ENCODE measurements at places on chromosomes 7 and 10.

- DNase-seq: no peak
These were observed 37.1 kb downstream of the ELMO1 start for GRCh38 chr7:37411444-37412034.

GRCh38 chr7:415646-416525, 103.8 kb downstream of the PDGFA start:
- DNase-seq: no peak

DNA sequence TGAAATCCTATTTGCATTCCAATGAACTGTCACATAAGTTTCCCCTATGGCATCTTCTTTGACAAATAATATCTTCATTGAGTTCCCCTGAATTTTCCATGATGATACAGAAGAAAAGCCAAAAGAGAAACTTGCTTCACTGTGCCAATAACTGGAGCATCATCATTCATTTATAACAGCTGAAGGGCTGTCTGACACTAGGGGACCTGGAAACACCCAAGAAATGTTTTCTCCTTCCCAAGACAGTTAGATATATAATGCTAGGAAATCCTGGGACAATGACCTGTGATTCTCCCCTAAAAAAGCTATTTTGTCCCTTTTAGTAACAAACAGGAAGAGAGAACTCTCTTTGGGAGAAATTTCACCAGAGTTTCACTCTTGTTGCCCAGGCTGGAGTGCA, 133.6 kb downstream of the SEMA3C start:
- no peak for DNase-seq

DNA sequence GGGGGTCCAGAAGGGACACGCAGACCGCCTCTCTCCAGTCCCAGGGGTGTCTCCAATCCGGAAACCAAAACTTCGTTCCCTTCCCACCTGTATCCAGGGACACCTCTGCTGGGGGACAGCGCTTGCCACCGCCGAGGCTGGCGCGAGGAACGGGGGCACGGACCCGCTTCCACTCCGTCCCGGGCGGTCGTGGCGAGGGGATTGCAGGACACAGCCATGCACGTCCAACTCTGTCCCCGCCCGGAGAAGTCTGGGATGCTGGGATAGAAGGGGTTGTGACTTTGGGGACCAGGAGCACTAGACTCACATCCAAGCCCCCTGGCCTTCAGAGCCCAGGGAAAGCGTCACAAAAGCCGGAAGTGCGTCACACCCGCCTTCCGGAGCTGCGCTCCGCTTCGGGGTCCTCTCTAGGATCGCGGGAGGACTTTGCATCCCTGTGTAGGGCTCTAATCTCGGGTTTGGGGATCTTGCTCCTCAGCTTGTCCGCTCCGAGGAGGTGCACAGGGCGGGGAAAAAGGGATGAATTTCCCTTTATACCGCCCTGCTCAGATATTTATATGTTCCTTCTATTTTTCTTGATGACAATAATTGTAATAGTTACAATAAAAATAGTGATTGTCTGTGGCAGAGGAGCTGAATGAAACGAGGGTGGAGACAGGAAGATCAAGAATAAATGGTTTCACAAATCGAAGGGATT, at the start of gene FAM200A:
FAM200A (minus strand) TSS at position 348 of the 697 bp plus-strand sequence. CDS start 3,707 bp downstream, outside the sequence.
- DNase-seq: peak; percentile 15

DNA sequence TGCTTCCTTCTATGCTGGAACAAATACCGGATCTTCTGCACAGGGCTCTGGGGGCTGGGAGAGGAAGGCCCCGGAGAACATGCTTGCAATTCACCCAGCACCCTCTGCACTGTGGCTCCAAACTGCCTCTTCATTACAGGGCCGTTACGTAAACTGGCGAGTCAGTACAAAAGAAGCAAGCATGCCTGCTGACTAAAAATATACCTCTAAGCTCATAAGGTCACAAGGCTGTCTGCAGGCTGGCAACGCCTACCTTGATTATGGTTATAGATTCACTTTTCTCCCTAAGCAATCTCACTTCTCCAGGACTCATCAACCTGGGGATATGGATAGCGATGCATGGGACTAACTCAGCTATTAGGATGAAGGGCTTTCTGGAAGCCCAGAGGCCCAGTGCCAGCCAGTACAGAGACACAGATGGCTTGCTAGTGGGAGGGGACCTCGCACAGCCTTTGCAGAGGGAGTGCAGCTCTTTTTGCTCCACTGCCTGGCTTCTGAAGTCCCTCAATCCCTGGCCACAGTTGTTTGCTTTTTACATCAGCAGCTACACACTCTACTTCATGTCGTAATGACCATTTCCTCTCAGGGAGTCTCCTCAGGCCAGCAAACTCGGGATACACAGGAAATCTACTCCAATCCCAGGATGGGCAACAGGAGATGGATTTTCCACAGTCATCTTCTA, 96.1 kb downstream of the SH3PXD2A start:
- DNase-seq: peak; percentile 54

GRCh38 chr7:42720991-42721796, 190.7 kb downstream of the C7orf25 start:
- DNase-seq: no peak

GRCh38 chr7:108034586-108034985, 31.6 kb upstream of the LAMB1 start:
- DNase-seq: no peak

GRCh38 chr7:127741764-127742375, 89.9 kb downstream of the SND1 start:
- no peak for DNase-seq

DNA sequence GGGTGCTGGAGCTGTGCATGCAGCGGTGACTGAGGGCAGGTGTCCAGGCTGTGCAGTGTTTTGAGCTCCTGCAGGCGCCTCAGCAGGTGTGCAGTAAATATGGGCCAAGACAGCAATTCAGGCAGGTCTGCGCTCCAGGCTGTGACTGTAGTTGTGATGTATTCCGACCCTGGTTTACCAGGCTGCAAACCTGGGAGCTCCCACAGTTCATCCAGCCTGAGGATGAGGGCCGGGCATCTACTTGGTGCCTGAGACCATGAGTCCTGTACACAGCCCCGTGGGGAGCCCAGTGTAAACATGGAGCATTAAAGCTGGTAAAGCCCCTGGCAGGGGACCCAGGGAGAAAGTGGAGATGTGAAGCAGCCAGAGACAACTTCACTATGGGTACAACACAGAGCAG, 82.8 kb downstream of the VOPP1 start:
- no peak for DNase-seq

DNA sequence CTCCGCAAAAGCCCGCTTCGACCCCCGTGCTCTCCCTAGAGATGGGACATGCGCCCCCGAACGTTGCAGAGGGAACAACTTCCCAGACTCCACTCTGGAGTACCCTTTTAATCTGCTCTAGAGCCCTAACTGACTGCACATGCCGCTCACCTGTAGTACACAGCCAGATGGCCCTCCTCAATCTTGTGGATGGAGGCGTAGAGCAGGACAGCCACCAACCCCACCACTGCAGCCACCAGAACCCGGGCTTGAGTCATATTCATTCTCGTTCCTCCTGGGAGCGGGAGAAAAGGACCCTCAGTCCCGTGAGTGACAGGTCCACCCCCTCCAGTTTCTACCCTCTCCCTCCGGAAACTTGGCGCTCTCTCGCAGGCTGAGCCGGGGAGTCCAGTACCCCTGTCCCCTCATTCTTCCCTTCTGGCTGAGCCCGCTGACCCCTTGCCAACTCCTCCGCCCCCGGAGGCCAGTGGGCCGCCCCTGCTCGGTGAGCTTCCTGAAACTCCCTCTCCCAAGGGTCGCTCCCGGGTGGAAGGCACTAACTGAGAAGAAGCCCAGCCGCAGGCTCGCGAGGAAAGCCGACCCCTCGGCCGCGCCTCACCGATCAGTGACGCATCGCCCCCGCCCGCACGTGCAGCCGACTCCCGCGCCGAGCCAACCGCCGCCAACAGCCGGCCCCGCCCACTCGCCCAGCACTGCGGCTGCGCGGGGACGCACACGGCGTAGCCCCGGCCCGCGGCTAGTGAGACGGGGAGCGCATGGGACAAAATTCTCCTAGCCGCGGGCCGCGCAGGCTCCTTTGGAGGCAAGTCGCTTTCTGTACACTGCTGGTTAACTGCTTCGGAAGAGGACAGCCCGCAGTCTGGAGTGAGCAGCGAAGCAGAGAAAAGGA, at the start of gene ERLIN1:
ERLIN1 (minus strand) TSS at position 666 of the 889 bp plus-strand sequence; CDS start at position 263, 403 bp downstream.
- DNase-seq: peak; percentile 44

- no peak for DNase-seq
These were observed 213.0 kb downstream of the BAMBI start for GRCh38 chr10:28890121-28890950.

GRCh38 chr10:124745673-124746072, 1.5 kb upstream of the FAM53B start:
- DNase-seq: no peak

- no peak for DNase-seq
These were observed 79.4 kb upstream of the PRKAR2B start for GRCh38 chr7:106965108-106965507.

- DNase-seq: no peak
These were observed 49.6 kb downstream of the MAGI2 start for GRCh38 chr7:79403879-79404278.

- DNase-seq: no peak
These were observed 39.5 kb downstream of the PRKAG2 start for GRCh38 chr7:151837285-151838042.

DNA sequence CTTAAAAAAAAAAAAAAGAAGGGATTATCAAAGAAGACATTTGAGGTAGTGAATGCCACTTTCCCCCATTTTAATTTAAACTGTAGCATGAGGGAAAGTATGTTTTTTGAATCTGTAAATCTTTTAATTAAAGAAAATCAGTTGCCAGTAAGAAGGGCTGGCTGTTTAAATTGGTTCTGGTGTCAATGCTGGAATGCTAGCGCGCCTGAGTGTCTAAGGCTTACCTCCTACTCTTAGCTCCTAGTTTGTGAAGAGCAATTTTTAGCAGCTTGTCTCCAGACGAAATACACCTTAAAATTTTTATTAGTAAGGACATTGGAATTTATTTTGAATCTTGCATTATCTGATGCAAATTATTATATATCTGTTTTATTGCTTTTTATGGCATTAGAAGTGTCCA, 54.1 kb downstream of the UBE3C start:
- DNase-seq: no peak

GRCh38 chr10:64059884-64060283, 538.7 kb downstream of the REEP3 start:
- no peak for DNase-seq

DNA sequence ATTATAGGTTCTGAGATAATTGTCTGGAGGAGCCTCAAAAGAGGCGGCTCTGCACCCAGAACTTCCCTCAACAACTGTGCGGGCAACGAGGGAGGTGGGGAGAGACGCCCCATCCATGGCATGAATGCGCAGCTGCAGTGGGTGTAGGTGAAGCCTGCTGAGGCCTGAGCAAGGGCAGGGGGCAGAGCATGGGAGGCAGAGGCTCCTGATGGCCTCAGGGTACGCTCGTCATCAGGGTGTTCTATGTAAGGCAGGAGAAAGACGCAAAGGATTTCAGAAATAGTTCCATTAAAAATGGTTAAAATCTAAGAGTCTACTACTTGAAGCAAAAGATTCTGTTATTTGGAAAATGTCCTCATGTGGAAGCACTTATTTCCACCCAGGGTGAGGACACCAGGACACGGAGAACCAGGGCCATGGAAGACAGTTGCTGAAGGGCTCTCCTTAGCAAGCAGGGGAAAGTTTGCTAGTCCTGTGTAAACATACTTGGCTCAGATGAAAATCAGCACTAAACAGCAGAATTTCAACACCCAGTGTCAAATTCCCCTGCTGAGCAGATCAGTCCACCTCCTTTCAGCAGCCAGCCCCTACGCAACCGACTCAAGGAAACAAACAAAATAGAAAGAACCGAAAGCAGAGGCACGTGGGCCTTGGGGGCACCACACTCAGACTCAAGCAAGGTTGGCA, 18.9 kb downstream of the INSIG1 start:
- no peak for DNase-seq

DNA sequence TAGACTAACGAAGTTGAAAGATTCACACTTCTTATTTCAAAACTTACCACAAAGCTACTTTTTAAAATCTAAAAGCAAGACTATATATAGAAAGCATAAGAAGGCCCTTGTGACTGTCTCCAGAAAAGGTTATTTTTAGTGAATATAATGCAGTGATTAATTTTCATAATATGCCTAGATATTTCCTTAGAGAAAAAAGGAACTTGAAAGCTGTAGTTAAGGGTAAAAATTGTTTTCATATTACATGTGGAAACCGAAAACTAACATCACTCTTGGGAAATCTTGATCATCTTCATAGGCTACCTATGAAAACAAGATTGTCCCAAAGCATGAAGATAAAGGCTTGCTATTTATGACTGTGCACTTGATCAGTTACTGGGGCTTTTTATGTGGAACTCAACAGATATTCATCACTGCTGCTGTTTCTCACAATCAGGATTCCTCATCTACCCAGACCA, 223.2 kb downstream of the SH2D4B start:
- no peak for DNase-seq

- no peak for DNase-seq
These were observed 34.9 kb upstream of the FOXL3 start for GRCh38 chr7:255038-255435.

DNA sequence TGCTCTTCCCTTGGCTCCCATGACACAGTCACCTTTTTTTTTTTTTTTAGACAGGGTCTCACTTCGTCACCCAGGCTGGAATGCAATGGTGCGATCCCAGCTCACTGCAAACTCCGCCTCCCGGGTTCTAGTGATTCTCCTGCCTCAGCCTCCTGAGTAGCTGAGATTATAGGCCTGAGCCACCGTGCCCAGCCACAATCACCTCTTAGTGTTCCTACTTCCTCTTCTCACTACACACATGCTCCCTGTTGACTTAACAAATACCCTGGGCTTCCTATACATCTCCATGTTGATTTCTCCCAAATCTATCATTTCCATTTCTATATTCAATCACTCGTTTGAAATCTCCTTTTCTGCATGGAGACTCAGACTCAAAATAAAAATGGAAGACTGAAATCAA, 91.7 kb downstream of the CUBN start:
- no peak for DNase-seq

GRCh38 chr10:132962623-132963429, 20.5 kb upstream of the CFAP46 start:
- DNase-seq: no peak

DNA sequence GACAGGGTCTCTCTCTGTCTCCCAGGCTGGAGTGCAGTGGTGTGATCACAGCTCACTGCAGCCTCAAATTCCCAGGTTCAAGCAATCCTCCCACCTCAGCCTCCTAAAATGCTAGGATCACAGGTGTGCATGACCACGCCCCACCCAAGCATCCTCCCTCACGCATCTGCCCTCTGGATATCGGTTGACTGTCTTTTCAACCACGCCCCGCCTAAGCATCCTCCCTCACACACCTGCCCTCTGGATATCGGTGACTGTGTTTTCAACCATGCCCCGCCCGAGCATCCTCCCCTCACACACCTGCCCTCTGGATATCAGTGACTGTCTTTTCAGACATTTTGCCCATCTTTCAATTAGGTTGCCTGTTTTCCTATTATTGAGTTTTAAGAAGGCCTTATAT, 140.5 kb downstream of the MAD1L1 start:
- no peak for DNase-seq

Measured in SIG-M5 (cell line).